Occipital lobe (tissue), 3 donors: ENCODE measurements at places on chromosomes 6 and 20. TPM values are rescaled to one million over a fixed set of nuclear protein-coding genes. Genes with fewer than 3 reads are reported as not detected.

The IL17F gene
- total RNA-seq, result not detected

DNA sequence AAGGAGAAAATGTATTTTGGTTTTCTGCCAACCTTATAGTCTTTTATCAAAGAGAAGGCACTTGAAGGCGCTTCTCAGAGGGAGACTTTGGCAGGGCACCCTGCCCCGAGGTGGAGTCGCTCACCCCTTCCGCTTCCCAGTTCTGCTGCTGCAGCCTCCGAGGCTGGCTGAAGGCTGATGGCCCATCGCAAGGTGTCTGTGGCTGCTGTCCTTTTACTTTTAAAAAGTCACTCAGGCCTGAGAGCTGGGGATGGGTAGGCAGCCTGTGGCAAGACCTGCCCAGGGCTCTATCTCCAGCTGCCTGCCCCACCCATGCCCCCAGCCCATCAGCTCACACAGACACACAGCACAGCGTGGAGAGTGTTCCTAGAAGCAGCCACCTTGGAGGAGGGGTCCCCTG lies 206.6 kb upstream of the CST7 start:
- DNase-seq, result no peak

DNA sequence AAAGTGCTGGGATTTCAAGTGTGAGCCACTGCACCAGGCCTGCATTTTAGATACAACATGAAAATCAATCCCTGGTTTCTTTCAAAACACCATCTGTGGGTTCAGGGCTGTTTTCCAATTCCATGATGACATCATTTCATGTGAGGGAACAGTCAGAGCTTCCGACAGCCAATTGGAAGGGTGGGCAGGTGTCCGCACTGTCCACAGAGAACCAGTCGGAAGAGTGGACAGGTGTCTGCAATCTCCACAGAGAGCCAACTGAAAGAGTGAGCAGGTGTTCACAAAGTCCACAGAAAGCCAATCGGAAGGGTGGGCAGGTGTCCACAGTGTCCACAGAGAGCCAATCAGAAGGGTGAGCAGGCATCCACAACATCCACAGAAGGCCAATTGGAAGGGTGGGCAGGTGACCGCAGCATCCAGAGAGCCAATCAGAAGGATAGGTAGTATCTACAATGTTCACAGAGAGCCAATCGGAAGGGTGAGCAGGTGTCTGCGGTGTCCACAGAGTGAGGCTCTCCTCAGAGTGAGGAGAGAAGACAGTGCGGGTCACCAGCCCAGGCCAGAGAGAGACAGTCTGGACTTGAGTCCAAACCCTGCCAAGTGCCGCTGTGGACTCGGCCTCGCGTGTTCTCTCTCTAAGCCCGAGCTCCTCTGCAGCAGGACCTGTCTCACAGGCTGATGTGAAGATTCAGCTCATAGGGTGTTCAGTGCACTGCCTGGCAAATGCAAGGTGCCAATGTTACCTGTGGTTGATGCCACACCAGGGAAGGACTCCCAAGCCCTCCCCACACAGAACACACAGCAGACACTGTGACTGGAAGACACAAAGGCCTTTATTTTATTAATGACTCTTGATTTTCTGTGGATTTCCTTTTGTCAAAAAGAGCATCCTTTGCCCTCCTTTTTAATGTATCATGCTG lies 57.3 kb downstream of the DLL1 start:
- DNase-seq, result no peak

The ARHGAP40 gene
- not detected for total RNA-seq

DNA sequence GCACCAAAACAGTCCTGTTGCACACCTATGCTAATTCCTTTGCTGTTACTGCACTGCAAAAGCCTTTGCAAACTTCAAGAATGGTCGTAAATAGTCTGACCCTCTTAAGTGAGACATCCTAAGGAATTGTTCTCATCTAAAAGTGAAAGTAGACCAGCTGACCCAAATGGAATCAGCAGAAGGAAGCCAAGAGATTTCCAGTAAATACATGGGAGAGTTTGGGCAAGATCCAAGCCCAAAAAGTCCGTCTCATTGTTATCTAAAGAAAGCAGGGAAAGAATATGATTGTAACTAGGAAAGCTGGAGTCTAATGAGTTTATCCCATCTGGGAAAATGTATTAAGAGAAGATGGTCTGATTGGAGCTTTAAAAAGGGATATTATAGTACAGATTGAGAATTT lies 43.0 kb upstream of the HIVEP1 start:
- no peak for DNase-seq

DNA sequence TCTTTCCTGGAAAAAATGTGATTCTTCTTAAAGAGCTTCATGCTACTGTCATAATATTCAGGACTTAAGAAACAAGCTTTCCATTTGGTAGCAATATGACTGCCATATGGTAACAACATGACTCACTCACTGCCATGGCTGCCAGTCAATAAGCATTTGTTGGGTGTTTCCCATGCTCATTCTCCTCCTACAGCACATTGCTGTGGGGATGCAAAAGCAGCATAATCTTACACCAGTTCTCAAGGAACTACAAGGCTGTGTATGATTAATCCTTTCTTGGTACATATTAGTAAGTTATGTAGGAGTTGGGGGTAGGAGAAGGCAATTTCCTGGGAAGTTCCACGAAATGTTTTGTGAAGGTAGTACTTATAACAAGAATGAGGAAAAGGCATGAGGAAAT lies 76.7 kb downstream of the CEP162 start:
- no peak for DNase-seq

- DNase-seq, result no peak
Measured at GRCh38 chr20:8812817-8813216, 256.1 kb upstream of the PLCB4 start.

The MLIP gene
- 8.6 TPM for total RNA-seq

The NEU1 gene
- 20.3 TPM for total RNA-seq

DNA sequence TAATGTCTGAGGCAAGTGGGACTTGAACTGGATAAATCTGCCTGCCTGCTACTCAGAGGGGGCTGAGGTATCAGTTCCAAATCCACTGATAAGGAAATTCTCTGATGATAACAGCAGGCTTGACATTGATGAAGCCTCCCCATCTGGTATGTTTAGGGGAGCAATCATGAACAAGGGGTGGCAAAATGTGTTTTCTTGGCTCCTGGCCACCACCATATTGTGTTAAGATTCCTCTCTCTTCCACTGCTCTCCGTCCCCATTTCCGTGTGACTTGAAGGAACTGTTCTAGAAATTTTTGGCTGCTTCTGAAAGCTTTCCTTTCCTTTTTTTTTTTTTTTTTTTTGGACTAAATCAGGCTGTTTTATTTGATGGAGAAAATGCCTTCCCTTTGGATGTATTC lies 335.3 kb upstream of the NRSN1 start:
- no peak for DNase-seq

The LRFN2 gene
- total RNA-seq, result 20.6 TPM

DNA sequence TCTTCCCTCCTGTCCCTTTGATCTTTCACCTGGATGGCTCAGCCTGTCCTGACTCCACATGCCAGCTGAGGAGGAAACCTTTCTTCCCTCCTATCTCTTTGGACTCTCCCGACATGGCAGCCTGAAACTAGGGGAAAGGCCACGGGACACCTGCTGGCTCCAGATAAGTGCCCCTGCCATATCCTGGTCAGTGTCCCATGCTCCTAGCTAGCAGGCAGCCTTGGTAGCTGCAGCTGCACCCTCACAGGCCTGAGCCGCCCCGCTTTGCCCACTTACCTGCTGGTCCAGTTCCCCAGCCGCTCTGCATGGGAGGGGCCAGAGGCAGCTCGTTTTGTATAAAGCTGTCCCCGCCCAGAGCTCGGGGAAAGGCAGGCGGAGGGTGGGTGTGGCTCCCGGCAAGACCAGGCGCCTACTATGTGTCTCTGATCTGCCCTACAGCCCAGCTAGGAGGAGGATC lies 7.4 kb upstream of the SLC52A3 start:
- no peak for DNase-seq

DNA sequence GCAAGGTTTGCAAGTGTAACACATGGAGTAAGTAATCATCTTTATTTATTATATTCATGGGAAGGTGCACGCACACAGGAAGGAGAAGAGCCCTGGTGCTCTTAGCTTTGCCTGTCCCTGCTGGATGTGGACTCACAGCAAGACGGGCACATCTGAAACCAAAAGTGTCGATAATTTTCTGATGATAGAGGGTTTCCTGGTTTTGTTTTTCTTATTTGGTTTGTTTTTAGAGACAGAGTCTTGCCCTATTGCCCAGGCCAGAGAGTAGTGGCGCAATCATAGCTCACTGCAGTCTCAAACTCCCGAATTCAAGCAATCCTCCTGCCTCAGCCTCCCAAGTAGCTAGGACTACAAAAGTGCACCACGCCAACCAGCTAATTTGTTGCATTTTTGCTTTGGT lies 7.8 kb upstream of the KHDC1L start:
- DNase-seq, result no peak

The PEX7 gene
- total RNA-seq, result 8.3 TPM

The TRAPPC3L gene
- not detected for total RNA-seq

GRCh38 chr6:115554060-115554459 lies 506.6 kb downstream of the FRK start:
- no peak for DNase-seq

GRCh38 chr6:1903780-1904465 lies 294.2 kb downstream of the FOXC1 start:
- DNase-seq, result no peak

GRCh38 chr6:110265273-110265672 lies 85.0 kb downstream of the CDC40 start:
- DNase-seq, result no peak

DNA sequence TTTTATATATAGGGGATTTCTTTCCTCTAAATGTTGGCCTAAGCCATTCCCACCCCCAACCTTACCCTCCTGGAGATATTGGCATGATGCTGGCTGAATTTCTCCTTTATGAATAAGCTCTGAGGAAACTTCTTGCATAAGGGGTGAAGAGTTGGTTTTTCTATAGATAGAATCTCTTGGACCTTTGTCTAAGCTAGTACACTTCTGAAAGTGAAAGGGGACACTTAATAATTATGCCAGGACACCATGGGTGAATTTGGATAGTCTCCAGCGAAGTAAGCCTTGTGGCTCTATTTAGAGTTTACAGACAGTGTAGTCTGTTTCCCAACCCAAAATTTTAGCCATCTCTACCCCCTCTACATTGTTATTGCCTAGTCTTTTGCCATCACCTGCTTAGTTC lies 27.1 kb upstream of the FABP7 start:
- no peak for DNase-seq

DNA sequence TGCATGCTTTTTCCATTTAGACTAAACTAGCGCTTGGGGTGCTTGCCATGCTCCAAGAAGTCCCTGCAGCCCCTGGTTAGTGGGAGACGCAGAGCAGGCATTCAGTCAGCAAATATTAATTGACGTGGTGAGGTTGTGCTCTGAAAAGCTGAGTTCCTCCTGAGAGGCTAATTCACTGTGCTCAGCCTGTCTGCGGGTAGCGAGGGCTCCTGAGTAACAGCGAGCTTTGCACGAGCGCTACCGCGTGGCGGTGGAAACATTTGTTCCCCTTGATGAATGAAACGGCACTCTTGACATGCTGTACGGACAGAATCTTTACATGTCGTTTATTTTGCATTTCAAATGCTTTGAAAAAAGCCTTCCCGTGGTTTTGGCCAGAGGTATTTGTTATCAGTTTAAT lies 170.6 kb upstream of the AGPAT4 start:
- peak; percentile 21 for DNase-seq

DNA sequence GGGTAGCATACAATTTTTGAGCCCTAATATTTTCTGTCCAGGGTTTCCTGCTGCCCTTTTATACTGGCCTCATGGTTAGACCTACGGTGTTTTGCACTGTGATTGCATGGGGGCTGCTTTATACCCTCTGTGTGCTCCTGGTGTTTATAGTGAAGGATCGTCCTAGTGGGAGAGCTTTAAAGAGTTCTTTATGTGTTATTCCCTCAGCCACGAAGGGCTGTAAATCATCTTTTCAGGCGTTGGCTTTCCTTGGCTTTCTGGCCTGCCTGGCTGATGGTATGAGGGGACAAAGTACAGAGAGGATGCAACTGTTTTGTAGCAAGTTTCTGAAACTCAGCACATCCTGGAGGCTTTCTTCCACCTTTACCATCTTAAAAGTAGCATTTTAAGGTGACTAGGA lies 464.3 kb downstream of the EPM2A start:
- DNase-seq, result no peak

GRCh38 chr6:147029923-147030322 lies 174.3 kb upstream of the STXBP5 start:
- DNase-seq, result no peak

The MLN gene
- total RNA-seq, result not detected

The FHL5 gene
- total RNA-seq, result 1.7 TPM

The CRISP3 gene
- 0.16 TPM for total RNA-seq

- peak; percentile 50 for DNase-seq
Measured at GRCh38 chr6:52286798-52287432, 2.4 kb upstream of the MCM3 start.

DNA sequence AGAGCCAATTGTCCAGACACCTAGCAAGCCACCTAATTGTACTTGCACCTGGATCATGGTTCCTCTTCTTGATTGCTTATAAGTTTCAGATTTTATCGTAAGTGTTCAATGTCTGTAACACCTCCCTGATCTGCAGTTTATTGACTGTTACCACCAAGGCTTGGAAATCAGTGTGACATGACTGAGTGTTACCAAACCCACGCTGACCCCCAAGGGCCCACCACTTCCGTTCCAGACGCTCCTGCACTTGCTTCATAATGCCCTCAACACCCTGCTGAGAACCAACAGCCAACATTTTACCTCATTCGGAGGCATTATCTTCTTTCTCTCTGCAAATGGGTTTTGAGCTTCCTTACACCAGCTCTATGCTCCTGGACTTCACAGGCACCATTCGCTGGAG lies 6.3 kb downstream of the CCR6 start:
- no peak for DNase-seq

DNA sequence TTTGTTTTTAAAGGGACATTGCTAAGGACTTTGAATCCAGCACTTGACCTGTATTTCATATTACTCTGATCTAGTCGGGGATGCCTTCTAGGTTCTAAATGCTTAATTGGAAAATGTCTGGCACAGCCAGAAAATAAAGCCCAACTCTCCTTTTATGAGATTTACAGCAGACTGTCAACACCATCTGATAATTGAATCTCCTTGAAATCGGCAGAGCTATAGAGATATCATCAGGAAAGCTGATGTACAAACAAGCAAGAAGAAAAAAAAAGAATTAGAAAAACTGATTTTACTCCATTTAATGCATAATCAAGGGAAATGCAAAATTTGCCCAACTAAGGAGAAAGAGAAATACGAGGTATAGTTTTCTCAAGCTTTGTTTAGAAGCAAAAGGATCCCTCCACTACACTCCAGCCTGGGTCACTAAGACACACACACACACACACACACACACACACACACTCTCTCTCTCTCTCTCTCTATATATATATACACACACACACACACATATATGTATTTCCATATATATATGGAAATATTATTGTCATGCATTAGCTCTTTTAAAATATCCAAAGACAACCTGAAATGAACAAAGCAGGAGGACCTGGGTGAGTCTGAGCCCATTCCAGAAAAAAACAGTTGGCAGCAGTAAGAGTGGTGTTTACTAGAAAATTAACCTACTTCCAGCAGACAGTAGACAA lies 9.5 kb upstream of the FOXC1 start:
- no peak for DNase-seq

GRCh38 chr6:139744891-139745290 lies 370.4 kb upstream of the CITED2 start:
- no peak for DNase-seq

GRCh38 chr6:165616116-165616515 lies 46.9 kb downstream of the PDE10A start:
- DNase-seq, result no peak

The ENPP4 gene
- 27.8 TPM for total RNA-seq

The DCDC2 gene
- total RNA-seq, result 2.0 TPM

The CST8 gene
- total RNA-seq, result not detected

GRCh38 chr6:33317419-33317668 lies 200 bp downstream of the ZBTB22 start:
- DNase-seq, result no peak

- DNase-seq, result no peak
Measured at GRCh38 chr6:90859056-90859455, 272.2 kb upstream of the MAP3K7 start.
